ENCODE measurements at places on chromosomes 4 and X.

DNA sequence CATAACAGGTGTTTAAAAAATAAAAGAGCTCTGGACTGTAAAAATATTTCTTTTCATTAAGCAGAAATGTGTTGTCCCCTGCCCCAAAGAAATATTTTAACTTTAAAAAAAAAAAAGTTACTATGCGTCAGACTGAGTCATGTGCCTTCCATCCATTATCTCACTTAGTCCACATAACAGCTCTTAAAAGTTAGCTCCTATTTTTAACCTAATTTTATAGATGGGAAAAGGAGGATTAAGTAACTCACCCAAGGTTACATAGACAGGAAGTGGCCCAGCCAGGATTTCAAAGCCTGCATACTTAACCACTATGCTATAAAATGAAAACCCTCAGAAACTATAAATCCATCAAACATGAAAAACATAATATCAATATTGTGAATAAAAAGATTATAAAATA, 97.7 kb downstream of the MANBA start:
- no peak for DNase-seq

GRCh38 chrX:150088766-150089518, 150.7 kb upstream of the EOLA2 start:
- DNase-seq, result no peak

- DNase-seq, result no peak
These were observed 68.4 kb downstream of the RTL9 start for GRCh38 chrX:110427076-110427475.

DNA sequence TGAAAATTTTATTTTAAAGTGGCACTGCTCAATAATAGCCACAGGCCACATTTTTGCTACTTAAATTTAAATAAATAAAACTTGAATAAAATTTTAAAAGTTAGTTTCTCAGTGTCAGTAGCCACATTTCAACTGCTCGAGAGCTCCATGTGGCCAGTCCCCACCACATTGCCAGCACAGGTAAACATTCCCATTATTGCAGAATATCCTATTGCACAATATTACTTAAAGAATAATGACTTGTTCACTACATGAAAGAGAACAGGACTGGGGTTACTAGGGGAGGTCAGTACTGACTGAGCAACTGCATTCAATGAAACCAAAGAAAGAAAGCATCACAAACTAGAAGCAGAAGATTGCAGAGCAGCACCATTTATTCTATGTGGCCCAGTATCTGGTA, 2201.6 kb upstream of the TENM3 start:
- no peak for DNase-seq
